ENCODE measurements at places on chromosomes 3 and 15. TPM values are rescaled to one million over a fixed set of nuclear protein-coding genes. Genes with fewer than 3 reads are reported as not detected.
A peak's percentile ranks its signal among the peaks of the same experiment; 100 is the strongest.

DNA sequence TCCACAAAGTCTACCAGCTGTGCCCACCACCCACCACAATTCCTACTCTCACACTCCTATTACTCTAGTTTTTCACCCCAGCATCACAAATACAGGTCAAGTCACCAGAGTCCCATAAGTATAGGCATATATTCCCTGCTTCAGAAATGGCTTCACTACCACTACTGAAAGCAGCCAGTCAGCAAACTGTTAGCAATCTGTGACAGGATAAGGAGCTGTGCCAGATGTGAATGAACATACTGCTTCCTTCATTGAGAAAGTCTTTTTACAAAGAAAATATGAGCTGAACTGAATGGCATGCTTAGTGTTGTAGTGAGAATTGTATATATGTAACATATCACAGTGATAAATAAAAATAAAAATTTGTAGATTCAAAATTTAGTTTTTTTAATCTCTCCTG is 76.8 kb downstream of the C3orf85 start:
- no peak for DNase-seq

- DNase-seq: no peak
These were observed 20.5 kb downstream of the SLC41A3 start for GRCh38 chr3:126063358-126063965.

- DNase-seq: no peak
These were observed 53.7 kb upstream of the FAM174B start for GRCh38 chr15:92709110-92709790.

The PARP15 gene
- total RNA-seq: 1.6 TPM

DNA sequence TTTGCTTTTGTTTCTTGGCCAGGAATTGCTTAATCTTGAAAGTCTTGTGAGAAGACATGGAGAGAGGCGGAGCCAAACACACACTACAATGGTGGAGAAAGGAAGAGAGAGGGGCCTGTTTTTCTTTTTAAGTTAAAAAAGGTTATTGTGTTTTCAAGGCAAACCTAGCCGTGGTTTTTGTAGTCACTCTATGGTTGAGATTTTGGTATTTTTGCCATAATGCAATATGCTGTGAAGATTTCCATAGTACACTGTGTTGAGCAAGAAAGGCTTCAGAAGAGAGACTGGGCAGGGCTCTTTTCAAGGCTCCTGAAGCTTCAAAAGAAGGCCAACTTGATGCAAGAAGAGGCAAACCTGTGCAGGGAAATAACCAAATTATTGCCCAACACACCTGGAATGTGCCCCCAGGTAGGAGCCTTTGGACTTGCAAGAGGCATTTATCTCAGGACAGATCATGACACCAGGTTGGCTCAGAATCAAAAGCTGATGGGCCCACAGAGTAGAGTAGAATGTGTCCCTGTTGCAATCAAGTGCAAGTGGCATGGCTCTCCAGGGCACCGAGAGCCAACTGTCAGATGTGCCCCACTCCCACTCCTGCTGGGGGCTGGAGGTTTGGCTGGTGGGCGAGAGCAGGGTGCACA is 22.1 kb downstream of the AMOTL2 start:
- no peak for DNase-seq

The STRIT1 gene
- not detected for total RNA-seq

DNA sequence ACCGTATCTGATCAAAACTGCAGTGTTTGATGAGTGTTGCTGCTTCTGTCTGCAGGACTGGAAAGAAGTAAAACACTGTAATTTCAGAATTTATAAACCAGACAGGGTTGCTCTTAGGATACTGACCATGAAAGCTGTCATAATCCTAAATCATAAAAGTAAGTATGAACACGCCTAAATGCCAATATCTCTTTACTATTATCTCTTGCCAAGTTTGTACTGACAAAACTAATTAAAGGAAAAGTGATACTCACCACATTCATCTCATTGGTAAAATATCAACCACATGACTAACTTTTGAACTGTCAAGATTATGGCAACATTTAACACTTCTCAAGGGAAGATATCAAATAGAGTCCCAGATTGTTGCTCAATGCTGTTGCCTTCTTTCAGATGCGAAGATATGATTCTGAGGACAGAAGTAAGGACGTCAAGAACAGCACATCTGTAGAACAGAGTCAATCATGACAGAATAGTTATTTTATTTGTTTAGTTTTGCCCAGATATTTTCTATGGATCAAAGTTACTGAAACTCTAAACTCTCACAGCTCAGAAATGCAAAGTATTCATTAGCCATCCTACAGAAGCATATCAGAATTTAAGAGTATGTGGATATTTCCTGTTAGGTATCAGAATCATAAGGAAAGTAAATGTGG is 61.4 kb upstream of the COL8A1 start:
- no peak for DNase-seq

DNA sequence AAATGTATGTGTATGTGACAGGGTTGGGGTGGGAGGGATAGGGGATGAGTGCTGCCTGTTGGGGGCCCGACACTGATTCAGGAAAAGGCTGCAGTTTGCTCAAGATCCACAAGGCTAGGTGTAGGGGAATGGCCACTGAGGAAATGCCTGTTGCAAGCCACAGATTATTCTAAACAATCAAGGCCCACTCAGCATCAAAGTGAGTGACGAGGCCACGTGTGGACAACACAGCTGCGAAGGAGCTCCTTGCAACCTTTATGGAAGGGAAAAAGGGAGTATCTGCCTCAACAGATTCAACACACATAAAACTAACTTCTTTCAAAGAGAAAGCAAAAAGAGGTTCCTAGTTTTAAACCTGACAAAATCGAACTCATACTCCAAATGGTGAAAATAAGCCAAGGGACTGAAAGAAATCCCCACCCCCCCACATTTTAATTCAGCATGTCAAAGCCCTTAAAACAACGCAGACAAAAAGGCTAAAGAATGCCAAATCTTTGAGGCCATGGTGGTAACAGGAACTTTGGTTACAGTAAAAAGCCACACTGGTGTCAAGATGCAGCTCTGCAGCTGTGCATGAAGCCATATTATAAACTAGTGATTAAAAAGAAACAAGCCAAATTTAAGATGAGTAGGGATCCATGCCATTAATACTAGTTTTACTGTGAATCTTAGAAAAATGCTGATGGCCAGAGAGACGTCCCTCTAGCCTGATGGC is 3.6 kb downstream of the POLG start:
- DNase-seq: no peak

DNA sequence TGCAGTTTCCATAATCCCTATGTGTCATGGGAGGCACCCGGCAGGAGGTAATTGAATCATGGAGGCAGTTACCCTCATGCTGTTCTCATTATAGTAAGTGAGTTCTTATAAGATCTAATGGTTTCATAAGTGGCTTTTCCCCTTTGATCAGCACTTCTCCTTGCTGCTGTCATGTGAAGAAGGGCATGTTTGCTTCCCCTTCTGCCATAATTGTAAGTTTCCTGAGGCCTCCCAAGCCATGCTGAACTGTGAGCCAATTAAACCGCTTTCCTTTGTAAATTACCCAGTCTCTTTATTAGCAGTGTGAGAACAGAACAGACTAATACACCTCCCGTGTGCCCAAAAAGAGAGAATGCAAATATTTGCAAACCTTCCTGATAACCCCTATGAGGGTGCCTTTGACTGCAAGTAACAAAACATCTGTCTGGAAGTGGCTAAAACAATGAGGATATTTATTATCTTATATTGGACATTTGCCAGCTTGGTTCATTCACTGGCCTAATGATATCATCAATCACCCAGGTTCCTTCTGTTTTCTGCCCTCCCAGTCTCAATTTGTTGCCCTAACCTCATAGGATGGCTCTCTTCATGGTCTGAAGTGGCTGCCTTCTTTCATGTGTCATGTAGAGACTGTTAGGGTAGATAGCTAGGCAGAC is 68.7 kb downstream of the BHLHE40 start:
- no peak for DNase-seq

- no peak for DNase-seq
These were observed 494.2 kb downstream of the FOXP1 start for GRCh38 chr3:71089271-71089847.

The CEP70 gene
- total RNA-seq: 7.8 TPM

The EIF4E3 gene
- 16.1 TPM for total RNA-seq

- DNase-seq: no peak
These were observed 13.1 kb upstream of the SCN5A start for GRCh38 chr3:38662544-38662943.

- DNase-seq: no peak
These were observed 169.7 kb downstream of the ANXA2 start for GRCh38 chr15:60228101-60228500.

The CGNL1 gene
- 30.0 TPM for total RNA-seq

The CACNA2D2 gene
- 0.24 TPM for total RNA-seq

The APOD gene
- 5.1 TPM for total RNA-seq

The UQCRC1 gene
- total RNA-seq: 302 TPM

DNA sequence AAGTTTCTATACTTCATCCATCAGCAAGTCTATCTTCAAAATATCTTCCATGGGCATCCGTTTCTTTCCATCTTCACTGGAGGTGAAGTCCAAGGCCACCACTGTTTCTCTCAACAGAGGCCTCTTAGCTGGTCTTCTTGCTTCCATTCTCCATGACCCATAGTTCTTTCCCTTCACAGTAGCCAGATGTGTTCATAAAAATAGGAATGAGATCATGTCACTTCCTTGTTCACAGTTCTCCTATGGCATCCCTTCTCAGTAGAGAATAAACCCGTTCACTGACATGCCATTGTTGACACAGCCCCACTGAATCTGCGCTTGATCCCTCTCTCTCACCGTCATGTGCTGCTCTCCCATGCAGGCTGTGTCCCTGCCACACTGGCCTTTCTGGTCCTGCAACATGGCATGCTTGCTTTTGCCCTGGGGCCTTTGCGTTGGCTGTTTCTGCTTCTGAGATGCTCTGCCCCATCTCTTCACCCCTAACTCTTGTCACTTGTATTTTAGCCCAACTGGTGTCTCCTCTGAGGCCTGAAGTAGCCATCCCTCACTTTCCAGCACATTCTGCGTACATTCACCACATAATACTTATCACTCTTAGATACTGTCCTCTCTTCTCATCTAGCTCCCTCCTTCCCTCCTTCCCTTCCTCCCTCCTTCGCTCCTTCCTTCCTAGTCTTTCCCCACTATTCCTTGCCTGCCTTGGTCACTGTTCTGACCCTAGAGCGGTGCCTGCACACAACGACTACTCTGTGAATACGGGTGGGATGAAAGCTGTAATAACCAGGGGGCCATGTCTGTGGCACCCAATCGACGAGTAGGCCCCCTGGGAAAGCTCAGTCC is 42.0 kb downstream of the STARD5 start:
- no peak for DNase-seq

- DNase-seq: no peak
These were observed 186.2 kb downstream of the XXYLT1 start for GRCh38 chr3:195084746-195085145.

- DNase-seq: no peak
These were observed 101.1 kb downstream of the PDZRN3 start for GRCh38 chr3:73523661-73524060.

DNA sequence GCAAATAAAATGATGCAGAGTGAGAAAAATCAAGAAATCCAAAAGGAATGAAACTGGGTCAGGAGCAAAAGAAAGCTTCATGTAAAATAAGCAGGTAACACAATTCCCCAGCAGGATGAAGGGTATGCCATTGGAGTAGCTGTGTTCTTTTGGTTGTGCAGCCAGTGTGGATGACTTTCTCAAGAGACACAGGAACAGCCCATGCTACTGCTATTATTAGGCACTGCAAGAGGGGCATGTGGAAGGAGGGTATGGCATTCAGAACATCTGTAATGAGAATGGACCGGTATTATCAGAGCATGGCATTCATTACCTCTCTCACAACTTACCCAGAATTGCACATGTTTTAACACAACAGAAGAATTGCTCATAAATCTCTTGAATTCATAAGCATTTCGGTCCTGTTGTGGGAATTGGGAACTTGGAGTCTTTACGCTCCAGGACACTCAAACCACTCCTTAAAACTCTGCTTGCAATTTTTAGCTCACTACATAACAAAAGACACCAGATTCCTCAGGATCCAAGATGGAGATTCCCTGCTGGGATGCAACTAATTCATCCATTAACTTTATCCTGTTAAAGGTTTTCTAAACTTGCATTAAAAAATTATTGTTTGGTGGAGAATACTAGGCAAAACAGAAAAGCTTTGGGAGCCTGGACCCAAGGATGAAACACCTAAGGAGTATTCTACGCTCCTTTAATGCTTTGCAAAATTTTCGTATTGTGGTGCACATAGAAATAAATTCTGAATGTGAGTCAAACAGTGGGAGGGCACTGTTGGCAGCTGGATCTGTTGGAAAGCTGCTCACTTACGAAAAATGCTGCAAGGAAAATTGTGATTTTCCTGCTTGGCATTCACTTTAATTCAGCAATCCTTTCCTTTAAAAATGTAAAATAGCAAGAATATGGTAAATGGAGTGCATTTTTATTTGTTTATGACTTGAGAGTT is 34.6 kb upstream of the CDIN1 start:
- DNase-seq: no peak

GRCh38 chr3:73695841-73696240 is 71.1 kb upstream of the PDZRN3 start:
- no peak for DNase-seq

DNA sequence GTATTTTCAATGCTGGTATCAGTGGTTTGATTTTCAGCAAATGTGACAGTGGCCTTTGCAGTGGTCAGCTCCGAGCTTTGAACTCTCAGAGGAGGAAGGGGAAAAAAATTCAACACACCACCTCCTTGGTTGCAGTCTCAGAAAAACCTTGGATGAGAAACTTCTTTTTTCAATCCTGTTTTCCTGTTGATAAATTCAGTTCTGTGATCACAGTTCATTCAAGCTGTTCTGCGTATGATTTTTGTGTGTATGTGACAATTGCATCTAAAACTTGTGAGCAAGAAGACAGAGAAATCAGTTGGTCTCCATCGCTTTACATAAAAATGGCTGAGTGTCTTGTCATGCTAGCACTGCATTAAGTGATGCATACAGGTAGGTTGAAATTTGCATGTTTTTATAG is 19.2 kb downstream of the ZBTB38 start:
- DNase-seq: no peak

DNA sequence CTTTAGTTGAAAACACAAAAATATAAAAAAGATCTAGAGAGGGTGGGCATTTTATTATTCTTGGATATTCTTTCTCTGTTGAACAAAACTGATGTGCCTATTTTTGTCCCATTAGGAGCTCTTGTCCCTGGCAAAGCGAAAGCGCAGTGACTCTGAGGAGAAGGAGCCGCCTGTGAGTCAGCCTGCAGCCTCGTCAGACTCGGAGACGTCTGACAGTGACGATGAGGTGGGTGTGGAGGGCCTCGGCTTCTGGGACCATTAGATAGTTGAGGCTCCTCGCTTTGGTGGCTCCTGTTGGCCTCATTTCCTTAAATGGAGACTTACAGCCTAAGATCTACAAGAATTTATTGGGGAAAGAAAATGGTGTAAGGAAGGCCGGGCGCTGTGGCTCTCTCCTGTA is 21.3 kb downstream of the RTF1 start:
- DNase-seq: peak; percentile 83

DNA sequence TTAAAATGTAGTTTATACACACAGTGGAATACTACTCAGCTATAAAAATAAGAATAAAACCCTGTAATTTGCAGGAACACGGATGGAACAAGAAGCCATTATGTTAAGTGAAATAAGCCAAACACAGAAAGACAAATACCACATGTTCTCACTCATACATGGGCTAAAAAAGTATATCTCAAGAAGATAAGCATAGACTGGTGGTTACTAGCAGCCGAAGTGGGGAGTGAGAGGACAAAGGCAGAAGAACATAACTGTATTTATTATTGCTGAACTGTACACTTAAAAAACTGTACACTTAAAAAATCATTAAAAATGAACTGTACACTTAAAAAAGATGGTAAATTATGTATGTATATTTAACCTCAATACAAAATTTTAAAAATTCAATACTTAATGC is 11.0 kb downstream of the UBE3A start:
- DNase-seq: no peak

Measured in adrenal gland (tissue), 19 donors.